H4 (cell line): ENCODE measurements at places on chromosomes 6 and 20. TPM values are rescaled to one million over a fixed set of nuclear protein-coding genes. Genes with fewer than 3 reads are reported as not detected.
A peak's percentile ranks its signal among the peaks of the same experiment; 100 is the strongest.

Gene C20orf144
- not detected in 2 replicates for total RNA-seq

Gene ZC2HC1B
- not detected in 2 replicates for total RNA-seq

Gene LGSN
- 0.23 TPM in 1 of 2 replicates, not detected in the other for total RNA-seq

Gene MTHFD1L
- 16.3 and 20.1 TPM in 2 replicates for total RNA-seq

Gene TAB2
- 15.5 and 16.7 TPM in 2 replicates for total RNA-seq

Gene TRMT11
- total RNA-seq: 18.4 and 19.1 TPM in 2 replicates

Gene KCNQ2
- total RNA-seq: 3.4 and 6.6 TPM in 2 replicates

Gene COMMD7
- 17.4 and 29.3 TPM in 2 replicates for total RNA-seq

Gene KPNA5
- total RNA-seq: 2.6 and 3.4 TPM in 2 replicates

Gene ARFGEF3
- 0.10 and 0.23 TPM in 2 replicates for total RNA-seq

Gene EYA4
- total RNA-seq: 25.7 and 33.7 TPM in 2 replicates

DNA sequence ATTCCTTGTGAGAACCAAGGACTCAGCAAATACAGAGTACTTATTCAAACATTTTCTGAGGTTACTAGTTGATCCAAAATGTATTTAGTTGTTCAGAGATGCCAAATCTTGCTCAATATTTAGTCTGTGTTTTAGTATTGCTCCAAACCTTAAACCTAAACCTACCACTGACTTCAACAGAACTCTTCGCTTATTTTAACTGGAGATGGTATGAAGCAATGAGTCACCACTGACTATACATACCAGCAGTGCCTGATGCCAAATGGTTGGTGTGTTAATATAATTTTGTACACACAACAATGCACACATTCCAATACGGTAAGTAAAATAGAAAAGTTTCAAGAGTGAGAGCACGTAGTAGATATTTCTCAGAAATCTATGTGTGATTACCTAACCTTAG, 1.9 kb upstream of the SPTLC3 start:
- DNase-seq: peak; percentile 35

- DNase-seq: no peak
Observed at GRCh38 chr6:162705736-162706135, 21.8 kb downstream of the PRKN start.

DNA sequence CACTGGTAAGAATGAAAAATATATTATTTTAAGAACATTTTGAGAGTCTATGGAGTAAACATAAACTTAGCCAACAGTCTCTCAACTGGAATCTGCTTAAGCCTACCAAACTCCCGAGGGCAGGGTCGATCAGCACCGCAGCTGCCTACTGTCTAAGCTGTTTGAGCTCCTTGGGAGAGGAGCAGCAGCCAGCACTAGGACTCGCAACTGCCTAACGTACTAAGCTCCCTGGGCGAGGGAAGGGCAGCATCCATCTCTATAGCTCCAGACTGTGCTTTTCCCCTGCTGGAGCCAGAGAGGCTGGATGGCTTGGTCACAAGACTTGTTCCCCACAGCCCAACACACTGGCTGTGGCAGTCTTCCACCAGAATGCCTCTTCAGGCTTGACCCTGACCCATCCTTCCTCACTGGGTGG, 96.4 kb downstream of the MOXD1 start:
- DNase-seq: no peak

GRCh38 chr20:58656831-58657230, 5.7 kb downstream of the STX16 start:
- no peak for DNase-seq

GRCh38 chr6:125236536-125237327, 65.0 kb downstream of the HDDC2 start:
- peak; percentile 27 for DNase-seq

- no peak for DNase-seq
Observed at GRCh38 chr6:10514049-10514780, 6.9 kb upstream of the GCNT2 start.

DNA sequence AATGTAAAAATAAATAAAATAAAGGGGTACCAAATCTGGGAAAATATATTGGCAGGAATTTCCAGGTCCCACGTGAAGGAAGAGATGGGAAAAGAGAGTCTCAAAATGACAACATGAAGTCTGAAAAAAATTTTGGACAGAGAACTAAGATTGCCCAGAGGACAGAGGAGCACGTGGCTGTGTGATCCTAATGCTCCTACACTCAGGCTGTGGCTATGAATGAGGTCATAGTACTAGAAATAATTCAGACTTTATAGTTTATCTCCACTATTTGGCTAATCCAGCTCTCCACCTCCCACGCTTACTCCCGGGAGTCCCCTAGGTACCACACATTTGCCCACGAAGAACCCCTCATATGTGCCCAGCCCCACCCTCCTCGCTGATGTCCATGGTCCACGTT, 42.8 kb upstream of the STMND1 start:
- DNase-seq: no peak

- no peak for DNase-seq
Observed at GRCh38 chr6:22247916-22248482, 48.8 kb downstream of the PRL start.

- no peak for DNase-seq
Observed at GRCh38 chr20:4699216-4699615, 22.5 kb upstream of the PRND start.

- DNase-seq: no peak
Observed at GRCh38 chr6:45691426-45691825, 313.7 kb upstream of the SUPT3H start.

DNA sequence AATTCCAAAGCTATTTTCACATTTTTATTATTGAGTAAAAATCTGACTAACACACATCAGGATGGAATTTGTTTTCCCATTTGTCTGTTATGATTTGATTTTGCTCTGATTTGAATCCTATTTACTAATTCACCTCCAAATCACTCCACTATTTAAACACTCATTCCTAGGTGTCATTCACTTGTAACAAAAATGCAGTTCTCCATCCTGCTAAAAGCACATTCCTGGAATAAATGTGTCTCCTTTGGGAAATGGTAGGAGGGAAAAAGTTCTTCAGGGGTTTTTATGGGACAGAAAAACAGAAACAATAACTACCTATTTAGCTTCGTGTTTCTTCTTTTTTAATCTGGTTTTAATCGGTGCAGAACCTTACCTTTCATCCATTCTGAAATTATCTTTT, 494.1 kb upstream of the CITED2 start:
- DNase-seq: no peak

GRCh38 chr6:81838724-81839426, 86.4 kb upstream of the TENT5A start:
- no peak for DNase-seq

GRCh38 chr6:96794980-96795379, 42.3 kb downstream of the GPR63 start:
- DNase-seq: no peak

DNA sequence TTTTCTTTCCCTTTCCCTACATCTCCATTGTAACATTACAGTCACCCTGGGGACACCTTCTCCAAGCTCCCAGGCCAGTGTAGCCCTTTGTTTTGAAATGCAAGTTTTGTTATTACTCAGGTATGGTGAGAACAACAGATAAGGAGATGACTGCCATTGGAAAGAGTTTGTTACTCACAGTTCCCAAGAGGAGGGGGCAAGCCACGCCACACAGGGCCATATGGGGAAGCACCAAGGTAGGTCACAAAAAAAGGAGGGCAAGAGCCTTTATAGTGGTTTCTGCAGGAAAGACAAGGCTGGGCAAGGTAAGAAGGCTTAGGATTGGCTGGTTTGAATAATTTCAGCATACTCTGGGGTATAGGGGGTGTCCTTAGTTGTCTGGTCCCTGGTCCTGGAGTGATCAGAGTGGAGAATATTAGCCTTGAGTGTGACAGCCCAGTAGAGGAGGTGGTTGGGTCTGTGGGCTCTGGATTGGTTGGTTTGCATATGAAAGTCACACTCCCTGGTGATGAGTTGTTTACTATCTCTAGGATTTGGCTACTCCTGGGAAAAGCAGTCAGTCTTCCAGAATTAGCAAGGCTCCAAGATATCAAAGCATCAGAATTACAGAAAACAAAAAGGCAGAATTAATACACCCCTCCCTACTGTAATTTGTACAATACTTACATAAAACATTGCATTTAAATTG, 33.1 kb upstream of the SMLR1 start:
- no peak for DNase-seq

GRCh38 chr6:33490198-33490597, 35.8 kb downstream of the ZBTB9 start:
- peak; percentile 20 for DNase-seq

DNA sequence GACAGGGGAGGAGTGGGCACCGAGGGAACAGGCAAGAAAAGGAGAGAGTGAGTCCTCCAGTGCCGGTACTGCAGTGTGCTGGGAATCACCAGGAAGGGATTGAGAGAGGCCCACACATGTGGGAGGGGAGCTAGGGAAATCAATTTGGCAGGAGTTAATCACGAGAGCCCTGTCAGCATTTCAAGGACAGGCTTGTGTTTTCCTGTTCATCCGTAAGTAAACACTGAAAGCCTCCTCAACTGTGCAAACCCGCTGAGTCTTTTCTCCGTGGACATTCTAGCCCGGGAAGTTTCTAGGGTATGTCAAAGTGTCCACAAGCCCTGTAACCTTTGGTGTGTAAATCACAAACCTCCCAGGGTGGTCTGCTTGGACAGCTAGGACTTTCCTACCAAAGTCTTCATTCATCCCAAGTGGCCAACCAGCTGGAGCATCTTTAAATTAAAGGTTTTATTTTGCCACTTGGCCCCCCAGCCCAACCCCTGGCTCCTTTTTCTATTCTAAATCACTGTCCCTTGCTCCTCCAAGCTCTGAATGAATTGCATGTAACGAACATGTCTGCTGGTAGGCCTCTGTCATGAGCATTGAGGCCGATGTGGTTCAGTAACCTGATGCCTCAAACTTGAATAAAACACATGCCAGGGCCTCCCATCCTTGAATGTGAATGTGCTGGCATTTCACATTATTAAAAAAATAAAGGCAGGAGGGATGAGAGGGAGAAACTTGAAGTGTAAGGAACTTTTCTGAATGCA, 149.1 kb downstream of the ZNF217 start:
- DNase-seq: no peak

GRCh38 chr20:57272883-57273535, 6.6 kb upstream of the BMP7 start:
- no peak for DNase-seq

- no peak for DNase-seq
Observed at GRCh38 chr6:159196430-159196975, 27.3 kb downstream of the FNDC1 start.

GRCh38 chr6:148085631-148086331, 256.9 kb upstream of the SASH1 start:
- no peak for DNase-seq

DNA sequence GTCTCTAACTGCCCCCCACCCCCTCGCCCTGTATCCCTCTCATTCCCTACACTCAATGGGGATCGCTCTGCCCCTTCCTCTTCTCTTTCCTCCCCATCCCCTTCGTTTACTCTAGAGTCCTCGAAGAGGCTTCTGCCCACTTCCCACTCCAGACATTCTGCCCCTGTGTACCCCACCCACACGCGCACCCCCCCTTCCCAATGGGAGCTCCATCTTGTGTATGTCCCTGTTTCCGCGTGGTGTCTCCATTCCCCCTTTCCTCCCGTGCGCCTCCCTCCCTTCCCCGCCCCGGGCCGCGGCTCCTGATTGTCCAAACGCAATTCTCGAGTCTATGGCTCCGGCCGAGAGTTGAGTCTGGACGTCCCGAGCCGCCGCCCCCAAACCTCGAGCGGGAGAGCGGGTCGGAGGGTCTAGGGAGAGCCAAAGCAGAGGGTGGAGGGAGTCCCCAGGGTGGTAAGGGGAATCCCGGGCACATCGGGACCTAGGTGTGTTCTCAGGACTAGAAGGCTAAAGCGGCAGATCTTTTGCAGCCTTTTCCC, 679 bp upstream of the RING1 start:
- no peak for DNase-seq

DNA sequence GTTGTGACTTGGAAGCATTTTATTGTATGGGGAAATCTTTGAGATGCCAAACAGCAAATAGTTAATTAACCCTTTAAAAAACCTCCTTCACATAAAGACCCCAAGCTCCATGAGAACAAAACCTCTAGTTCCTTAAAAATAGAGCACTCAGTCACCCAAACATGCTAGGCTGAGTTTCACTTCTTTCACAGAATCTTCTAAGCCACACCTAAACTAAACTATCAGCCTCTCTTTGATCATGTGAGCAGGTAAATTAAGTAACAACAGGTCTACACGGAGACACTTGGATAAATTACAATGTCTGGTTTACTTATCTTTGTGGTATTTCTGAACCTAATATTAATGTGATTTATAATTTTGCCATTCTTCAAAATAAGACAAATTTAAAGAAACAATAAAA, 205.2 kb upstream of the MARCKS start:
- no peak for DNase-seq

DNA sequence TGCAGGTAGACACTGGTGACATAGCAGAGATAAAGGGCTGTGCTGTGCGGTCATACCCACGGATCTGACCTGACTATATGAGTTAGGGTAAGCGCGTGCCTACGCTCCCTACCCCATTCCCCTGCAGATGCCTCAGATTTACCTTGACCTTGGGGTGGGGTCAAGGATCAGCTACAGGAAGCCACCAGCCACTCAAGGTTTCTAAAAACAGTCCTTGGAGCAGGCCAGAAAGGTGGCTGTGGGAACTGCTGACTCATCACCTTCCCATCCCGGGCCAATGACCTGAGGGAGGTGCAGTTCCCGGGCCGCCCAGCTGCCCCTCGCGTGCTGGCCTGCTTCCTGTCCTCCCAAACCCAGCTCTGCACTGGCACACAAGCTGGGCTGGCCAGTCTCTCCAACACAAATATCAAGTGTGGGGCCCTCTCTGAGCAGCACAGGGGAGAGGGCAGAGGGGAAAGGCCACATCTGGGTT, 23.0 kb downstream of the KCNK5 start:
- DNase-seq: no peak

DNA sequence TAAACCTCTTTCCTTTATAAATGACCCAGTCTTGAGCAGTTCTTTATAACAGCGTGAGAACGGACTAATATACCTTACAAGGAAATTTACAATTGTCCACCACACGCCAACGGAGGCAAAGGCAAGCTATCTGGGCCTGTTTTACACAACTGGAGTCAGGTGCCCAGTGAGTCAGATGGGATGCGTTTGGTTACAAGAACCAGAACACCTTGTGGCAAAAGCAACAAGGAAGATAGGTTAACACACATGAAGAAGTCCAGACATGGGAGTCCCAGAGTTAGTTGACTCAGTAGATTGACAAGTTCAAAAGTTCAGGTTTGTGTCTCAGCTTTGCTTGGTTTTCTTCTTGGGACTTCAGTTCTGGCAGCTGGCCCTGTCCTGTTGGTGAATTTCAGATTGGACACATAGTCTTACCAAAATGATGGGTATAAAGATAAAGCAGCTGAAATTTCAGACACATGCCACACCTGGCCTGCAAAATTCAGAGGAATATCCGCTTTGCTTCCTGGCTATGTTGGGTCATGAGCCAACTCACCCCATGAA, 97.9 kb downstream of the PXDC1 start:
- DNase-seq: no peak

DNA sequence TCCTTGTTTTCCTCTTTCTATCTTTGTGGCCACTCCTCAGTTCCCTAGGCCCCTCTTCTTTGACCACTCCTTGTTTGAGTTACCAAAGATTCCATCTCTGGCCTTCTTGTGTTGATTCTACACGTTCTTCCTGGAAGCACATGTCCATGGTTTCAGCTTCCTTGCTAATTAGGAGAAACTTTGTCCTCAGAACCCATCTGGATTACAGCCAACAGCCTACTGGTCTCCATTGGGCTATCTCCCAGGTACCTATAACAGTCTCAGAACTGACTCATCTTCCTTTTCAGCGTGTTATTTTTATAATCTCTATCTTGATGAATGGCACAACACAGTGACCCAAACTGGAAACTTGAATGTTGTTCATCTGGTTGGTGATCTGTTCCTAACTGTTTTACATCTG, 17.5 kb downstream of the PTPRA start:
- no peak for DNase-seq

GRCh38 chr6:101711518-101711917, 318.0 kb downstream of the GRIK2 start:
- DNase-seq: no peak
